ENCODE measurements at places on chromosomes 11 and 22.
A peak's percentile ranks its signal among the peaks of the same experiment; 100 is the strongest.

DNA sequence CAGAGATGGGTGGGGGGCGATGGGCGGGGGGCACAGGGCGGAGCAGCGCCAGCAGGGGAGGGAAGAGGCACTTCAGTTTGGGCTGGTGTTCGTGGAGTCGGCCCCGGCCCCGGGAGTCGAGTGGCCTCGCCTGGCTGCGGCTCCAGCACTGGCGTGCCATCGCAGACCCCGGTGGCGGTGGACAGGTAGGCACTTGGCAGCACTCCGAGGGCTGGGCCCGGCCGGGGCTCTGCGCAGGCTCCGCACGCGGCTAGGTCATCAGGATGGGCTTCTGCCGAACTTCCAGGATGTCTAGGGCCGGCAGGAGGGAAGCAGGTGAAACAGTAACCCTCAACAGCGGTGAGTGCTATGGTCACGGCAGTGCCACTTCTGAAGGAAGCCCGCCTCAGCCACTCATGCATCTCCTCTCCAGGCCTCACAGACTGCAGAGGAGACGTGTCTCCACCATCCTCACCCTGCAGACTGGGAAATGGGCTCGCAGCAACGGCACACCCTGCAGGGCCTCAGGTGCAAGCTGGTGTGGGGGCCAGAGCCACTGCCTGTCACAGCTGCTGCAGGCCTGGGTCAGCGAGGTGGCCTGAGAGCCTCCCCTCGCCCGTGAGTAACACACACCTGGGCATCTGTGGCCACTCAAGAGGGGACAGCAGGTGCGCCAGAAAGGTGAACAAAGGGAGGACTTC is 33.3 kb downstream of the NUP50 start:
- DNase-seq = no peak

DNA sequence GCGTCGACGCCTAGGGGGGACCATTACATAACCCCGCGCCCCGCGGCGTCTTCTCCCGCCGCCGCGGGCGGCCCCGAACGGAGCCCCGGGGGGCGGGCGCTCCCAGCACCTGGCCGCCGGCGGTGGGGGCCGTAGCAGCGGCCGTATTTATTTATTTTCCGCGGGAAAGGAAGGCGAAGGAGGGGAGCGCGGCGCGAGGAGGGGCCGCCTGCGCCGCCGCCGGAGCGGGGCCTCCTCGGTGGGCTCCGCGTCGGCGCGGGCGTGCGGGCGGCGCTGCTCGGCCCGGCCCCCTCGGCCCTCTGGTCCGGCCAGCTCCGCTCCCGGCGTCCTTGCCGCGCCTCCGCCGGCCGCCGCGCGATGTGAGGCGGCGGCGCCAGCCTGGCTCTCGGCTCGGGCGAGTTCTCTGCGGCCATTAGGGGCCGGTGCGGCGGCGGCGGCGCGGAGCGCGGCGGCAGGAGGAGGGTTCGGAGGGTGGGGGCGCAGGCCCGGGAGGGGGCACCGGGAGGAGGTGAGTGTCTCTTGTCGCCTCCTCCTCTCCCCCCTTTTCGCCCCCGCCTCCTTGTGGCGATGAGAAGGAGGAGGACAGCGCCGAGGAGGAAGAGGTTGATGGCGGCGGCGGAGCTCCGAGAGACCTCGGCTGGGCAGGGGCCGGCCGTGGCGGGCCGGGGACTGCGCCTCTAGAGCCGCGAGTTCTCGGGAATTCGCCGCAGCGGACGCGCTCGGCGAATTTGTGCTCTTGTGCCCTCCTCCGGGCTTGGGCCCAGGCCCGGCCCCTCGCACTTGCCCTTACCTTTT is at the start of gene EP300:
Gene EP300, plus strand, starts transcription at position 570 of the 795 bp plus-strand sequence. CDS start 413 bp downstream, outside the sequence.
- DNase-seq = peak; percentile 90

GRCh38 chr11:70113801-70114200 is 35.7 kb downstream of the ANO1 start:
- DNase-seq = no peak

- no peak for DNase-seq
Observed at GRCh38 chr11:16528639-16529038, 172.3 kb upstream of the SOX6 start.

DNA sequence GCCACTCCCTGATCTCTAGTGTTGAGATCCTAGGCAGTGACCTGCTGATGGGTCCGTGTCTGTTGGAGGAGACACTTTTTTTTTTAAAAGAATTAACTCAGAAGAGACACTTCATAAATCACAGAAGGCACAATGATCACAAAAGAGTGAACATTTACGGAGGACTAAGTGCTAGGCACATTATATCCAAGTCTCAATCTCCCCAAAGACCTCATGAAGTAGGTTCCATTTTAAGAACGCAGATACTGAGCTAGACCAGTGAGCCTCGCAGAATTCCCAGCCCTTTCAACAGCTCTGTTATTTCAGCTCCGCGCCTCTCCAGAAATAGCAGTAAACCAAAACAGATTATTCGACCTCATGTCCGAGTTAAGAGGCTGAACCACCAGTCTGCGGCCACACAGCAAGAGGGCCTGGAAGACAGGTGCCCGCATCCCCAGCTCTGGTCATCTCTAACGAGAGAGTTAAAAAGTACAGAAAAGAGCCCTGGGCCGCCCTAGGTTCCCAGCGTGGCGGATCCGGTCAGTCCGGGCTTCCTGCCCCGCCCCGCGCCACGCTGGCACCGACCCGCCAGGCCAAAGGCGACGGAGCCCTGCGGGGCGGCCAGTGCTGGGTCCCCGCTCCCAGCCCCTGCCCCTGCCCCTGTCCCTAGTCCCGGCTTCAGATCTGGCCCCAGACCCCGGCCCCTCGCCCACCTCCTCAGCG is 612 bp downstream of the XBP1 start:
- no peak for DNase-seq

DNA sequence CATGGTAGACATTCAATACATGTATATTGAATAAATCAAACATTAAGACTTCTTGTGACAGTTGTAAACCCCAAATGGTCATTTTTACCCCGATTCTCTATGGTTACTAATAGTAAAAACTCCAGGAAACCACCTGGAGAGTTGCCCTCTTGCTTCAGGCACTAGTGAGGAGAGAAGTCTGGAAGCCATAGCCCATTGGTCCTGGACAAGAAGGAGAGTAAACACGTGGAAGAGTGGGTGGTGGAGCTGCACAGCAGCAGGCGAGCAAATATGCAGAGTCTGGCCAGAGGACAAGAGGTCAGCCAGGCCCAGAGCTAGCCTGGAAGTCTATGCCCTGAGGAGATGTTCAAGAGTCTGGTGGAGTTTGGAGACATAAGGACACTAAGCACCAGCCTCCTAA is 17.7 kb downstream of the DCHS1 start:
- DNase-seq = no peak

DNA sequence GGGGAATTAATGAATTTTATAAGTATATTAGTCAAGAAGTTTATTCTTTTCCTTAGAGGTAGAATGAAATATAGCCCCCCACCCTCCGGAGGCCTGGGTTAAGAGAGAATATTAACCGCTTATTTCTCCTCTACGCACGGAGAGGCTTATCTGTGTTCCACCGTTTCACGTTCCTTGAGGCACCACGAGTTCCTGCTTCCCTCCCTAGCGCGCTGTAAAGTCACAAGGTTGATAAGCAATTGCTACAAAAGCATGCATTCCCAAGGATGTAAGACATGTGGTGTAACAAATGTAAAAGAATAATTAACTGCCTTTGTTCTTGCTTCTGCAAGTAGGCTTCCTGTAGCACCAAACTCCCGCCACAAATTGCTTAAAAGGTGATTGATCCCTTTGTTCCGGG is 1.5 kb upstream of the ANKRD42 start:
- DNase-seq = no peak

- no peak for DNase-seq
Observed at GRCh38 chr22:33697640-33698039, 222.6 kb downstream of the LARGE1 start.
